T-helper 9 cell (primary cell): ENCODE measurements at places on chromosomes 16 and 17.

GRCh38 chr16:57479205-57479975 lies 6.9 kb downstream of the DOK4 start:
- no peak for DNase-seq

DNA sequence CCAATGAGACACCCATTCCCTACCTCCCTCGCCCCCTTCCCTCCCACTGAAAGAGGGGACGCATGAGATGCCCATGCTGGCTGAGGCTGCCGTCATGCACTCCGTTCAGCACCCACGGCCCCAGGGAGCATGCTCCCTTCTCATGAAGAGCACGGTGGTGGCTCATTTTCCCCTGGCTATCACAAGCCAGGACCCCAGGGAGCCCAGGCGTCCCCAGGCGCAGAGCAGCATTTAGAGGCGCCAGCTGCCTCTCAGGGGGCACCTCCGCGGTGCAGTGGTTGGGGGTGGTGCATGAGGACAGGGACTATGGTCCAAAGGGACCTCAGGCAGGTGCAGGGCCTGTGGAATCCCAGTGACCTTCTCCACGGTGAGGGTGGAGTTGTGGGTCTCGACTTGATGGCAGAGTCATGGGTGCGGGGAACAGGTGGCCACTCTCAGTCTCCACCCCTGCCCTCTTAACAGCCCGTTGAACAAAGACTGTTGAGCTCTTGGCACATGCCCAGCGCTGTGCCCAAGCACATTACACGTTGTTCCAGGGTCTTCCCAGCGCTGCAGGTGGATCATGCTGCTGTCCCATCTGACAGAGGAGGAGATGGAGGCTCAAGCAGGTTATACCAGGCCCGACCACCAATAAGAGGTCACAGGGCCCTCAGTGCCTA lies 13.6 kb downstream of the KIF19 start:
- no peak for DNase-seq

DNA sequence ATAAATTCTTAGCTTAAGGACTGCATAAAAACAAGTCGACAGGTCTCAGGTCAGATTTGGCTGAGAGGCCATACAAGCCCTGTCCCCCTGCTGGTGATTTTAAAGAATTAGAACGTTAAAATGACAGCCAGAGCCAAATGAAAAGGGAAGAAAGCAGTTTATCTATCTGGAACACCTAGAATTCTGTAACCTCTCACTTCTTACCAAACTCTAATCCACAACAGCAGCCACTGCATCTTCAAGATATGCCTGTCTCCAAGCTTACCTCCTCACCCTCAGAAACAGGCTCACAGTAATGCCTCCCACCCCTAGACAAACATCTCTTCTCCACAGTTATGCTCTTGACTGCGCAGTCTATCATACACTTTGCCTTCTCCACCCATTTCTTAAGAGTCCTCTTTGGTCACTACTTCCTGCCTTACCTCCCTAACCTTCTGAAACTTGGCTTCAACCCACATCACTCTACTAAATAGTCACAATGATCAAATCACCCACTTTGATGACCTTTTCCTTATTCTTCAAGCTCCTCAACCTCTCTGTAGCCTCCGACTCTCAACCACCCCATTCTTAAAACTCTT lies 14.2 kb downstream of the ANKFY1 start:
- no peak for DNase-seq

- no peak for DNase-seq
Measured at GRCh38 chr16:87086156-87086555, 231.0 kb downstream of the C16orf95 start.

DNA sequence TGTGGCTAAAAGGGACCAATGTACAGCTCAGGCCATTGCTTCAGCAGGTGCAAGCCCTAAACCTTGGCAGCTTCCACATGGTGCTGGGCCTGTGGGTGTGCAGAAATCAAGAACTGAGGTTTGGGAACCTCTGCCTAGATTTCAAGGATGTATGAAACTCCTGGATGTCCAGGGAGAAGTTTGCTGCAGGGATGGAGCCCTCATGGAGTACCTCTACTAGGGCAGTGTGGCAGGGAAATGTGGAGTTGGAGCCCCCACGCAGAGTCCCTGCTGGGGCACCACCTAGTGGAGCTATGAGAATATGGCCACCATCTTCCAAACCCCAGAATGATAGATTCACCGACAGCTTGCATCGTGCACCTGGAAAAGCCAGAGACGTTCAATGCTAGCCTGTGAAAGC lies 13.0 kb downstream of the EFCAB5 start:
- DNase-seq = no peak

- DNase-seq = no peak
Measured at GRCh38 chr16:17277981-17278381, 192.8 kb downstream of the XYLT1 start.

GRCh38 chr17:35740216-35740615 lies 8.8 kb downstream of the RASL10B start:
- no peak for DNase-seq

GRCh38 chr17:50211249-50212120 lies 10.1 kb upstream of the COL1A1 start:
- no peak for DNase-seq

DNA sequence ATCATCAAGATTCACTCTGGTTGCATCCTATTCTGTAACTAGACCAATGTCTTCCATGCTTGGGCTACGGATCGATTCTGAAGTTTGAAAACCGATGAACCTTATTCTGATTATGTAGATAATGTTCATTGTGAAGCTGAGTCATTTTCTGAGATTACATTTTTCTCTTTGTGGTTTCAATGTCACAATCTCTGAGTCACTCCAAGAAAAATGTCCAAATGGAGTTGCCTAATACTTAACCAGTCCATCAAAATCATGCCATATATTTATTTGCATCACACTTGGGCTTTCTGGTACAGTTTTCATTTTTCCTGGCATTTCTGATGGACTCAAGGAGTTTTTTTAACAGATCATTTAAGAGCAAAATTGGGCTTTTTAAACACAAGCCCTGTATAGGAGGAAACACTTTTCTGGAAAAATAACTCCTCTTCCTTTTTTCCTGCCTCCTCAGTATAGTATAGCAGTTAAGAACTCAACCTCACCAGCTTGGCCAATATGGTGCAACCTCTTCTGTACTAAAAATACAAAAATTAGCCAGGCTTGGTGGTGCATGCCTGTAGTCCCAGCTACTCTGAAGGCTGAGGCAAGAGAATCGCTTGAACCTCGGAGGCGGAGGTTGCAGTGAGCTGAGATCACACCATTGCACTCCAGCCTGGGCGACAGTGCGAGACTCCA lies 17.5 kb downstream of the CACNG3 start:
- no peak for DNase-seq

- no peak for DNase-seq
Measured at GRCh38 chr16:77234611-77235010, 35.4 kb downstream of the SYCE1L start.
